Aorta (tissue), 5 donors: ENCODE measurements at places on chromosomes 11 and 22. TPM values are rescaled to one million over a fixed set of nuclear protein-coding genes. Genes with fewer than 3 reads are reported as not detected.

The BDNF gene
- total RNA-seq = 6.2 TPM

The TBX1 gene
- total RNA-seq = 2.3 TPM

The AAMDC gene
- total RNA-seq = 36.5 TPM

- no peak for DNase-seq
Measured at GRCh38 chr11:120643284-120643683, 131.7 kb downstream of the GRIK4 start.

DNA sequence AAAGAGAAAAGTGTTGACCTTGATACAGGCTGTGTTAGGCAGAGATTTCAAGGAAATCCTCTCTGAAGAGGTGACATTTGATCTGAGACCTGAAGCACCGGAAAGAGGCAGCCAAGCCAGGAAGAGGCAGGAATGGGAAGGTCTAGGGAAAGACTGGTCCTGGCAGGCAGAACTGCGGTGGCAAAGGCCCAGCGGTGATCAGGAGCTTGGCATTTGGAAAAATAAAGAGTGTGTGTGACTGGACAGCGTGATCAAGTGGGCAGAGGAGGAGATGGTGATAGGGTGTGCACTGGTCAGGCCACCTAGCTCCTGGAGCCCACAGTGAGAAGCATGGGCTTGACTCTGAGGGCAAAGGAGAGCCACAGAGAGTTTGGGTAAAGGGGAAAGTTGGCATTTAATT, 27.2 kb upstream of the GAB4 start:
- DNase-seq = no peak

GRCh38 chr11:120173019-120173705, 35.2 kb upstream of the TRIM29 start:
- no peak for DNase-seq

- no peak for DNase-seq
Measured at GRCh38 chr22:36724836-36725235, 21.3 kb upstream of the CACNG2 start.

- no peak for DNase-seq
Measured at GRCh38 chr11:30406978-30407762, 84.3 kb downstream of the ARL14EP start.

DNA sequence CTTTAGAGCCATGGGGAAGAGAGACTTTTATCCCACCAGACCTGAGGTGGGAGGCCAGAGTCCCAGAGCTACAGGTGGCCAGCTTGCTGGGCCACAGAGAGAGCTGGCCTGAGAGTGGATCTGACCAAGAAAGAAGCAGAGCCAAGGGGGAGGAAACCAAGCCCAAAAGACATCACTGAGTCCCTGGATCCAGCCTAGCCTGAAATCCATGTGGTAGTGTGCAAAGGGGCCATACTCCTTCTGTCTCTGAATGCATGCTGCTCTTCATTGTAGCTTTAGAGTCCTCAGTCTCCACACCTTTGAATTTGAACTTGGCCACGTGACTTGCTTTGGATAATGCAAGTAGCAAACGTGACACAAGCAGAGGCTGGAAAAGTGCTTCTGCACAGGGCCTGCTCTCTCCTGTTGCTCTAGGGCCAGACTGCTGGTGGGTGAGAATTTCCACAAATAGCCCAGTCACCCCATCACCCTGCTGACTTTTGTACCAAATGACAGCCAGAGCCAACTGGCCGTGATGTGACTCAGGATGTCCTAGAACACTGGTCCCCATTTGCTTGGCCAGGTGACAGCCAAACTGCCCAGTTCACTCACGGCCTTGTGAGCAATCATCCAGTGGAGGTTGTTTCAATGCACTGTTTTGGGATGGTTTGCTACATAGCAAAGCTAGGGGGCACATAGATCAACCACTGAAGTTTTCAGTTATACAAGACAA, 93.6 kb downstream of the DHCR7 start:
- no peak for DNase-seq

DNA sequence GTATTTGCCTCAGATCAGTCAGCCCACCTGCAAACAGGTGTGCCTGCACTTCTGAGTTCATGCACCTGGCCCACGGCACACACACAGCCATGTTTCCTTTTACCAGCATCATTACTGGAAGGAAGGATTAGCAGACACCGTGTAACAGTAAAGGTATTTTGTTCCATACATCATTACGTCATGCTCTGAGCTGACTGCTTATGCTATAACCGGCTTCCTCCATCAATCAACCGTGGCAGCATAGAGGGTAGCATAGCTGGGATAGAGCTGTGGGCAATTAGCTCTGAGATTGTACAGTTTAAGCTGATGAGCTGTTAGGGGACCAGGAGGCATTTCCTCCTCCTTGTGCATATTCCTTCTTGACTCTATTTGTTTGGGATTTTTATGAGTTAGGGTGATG, 102.4 kb downstream of the ME3 start:
- no peak for DNase-seq
